ENCODE measurements at places on chromosomes 4 and X. TPM values are rescaled to one million over a fixed set of nuclear protein-coding genes. Genes with fewer than 3 reads are reported as not detected.

The MAGEC2 gene
- not detected for total RNA-seq

The AFF2 gene
- total RNA-seq, result 0.27 TPM

The SEPTIN6 gene
- total RNA-seq, result 122 TPM

The ARAP2 gene
- total RNA-seq, result 49.9 TPM

The GDPD2 gene
- not detected for total RNA-seq

GRCh38 chr4:70586841-70587240, 5.2 kb upstream of the AMBN start:
- DNase-seq, result no peak
- no peak overlapping the region for H3K27ac ChIP-seq
- no peaks in the 10 kb centered on the region for H3K36me3 ChIP-seq
- H3K4me3 ChIP-seq, result no peak overlapping the region
- no peaks in the 10 kb centered on the region for H3K27me3 ChIP-seq
- no peaks in the 10 kb centered on the region for H3K4me1 ChIP-seq

The KDM6A gene
- 21.5 TPM for total RNA-seq

The TLL1 gene
- total RNA-seq, result not detected

DNA sequence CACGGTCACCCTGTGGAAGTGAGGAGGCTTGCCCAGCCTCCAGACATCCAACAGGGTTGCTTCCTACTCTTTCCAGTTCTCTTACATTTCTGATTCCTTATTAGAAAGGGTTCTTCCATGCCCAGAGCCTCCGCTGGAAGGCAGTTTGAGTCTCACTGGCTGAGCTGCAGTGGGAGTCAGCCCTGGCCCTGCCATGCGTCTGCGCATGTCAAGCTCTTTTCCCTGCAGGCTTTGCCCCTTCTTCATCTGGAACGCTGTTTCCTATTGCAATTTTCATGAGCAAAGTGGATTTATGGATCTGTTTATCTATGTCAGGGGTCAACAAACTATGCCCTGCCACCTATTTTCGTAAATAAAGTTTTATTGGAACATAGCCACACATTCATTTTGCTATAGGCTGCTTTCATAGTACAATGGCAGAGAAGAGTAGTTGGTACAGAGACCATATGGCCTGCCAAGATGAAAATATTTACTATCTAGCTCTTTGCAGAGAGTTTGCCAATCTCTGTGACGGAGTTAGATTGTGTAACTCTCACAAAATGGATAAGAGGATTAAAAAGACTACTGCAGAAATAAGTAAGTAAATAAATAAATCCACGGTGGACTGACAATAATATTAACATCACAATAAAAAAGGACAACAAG, 3.9 kb upstream of the CHRNA9 start:
- no peaks in the 10 kb centered on the region for H3K4me1 ChIP-seq
- no peak overlapping the region for H3K4me3 ChIP-seq
- no peak for DNase-seq
- no peaks in the 10 kb centered on the region for H3K36me3 ChIP-seq

GRCh38 chrX:132676561-132677186, 187.8 kb upstream of the MBNL3 start:
- no peak overlapping the region for H3K4me3 ChIP-seq
- no peak for DNase-seq
- H3K4me1 ChIP-seq, result no peaks in the 10 kb centered on the region
- no peak overlapping the region for H3K27ac ChIP-seq
- H3K36me3 ChIP-seq, result no peaks in the 10 kb centered on the region

DNA sequence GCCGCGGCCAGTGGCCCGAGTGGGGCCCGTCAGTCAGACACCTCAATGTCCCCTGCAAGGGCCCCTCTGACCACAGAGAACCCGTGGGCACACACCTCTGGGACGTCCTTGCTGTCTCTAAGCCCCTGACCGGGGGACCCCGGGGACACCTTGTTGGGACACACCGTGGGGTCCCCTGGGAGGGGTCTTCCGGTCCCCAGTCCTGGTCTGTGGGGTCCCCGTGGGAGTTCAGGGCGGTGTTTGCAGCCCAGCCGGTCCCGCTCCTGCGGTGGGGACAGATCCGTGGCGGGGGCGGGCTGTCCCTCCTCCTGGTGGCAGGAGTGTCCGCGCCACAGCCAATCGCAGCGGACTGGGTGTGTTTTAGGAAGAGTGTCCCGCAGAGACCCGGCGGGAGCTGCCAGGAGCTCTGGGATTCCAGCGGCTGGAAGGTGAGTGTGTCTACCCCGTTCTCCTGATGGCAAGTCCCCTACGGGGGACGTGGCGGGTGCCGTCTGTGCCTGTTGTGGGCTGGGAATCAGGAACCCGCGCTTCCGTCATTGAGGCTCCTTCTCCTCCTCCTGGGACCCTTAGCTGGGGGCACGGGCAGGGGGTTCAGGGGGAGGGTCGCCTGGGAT, 5.1 kb upstream of the PLCXD1 start:
- peak overlapping the region; percentile 66 for H3K4me3 ChIP-seq
- no peaks in the 10 kb centered on the region for H3K27me3 ChIP-seq
- peak overlapping the region; percentile 65 for H3K27ac ChIP-seq
- DNase-seq, result peak; percentile 59

DNA sequence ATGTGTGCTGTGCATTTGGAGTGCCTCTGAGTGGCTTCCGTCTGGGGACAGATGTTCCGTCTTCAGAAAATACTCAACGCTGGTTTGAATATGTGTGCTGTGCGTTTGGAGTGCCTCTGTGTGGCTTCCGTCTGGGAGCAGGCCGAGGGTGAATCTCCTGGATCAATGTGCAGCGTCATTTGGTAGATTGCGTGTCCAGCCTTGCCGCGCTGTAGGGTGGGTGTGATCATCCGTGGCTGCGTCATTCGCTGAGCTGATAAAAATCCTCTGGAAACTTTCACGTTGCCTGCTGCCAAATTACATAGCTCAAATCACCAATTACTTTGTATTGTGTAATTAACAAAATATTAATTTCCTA, 12.1 kb downstream of the UVSSA start:
- DNase-seq, result no peak
- no peak overlapping the region for H3K4me3 ChIP-seq
- H3K4me1 ChIP-seq, result no peaks in the 10 kb centered on the region
- H3K36me3 ChIP-seq, result no peaks in the 10 kb centered on the region
- H3K27ac ChIP-seq, result no peak overlapping the region

The DDIT4L gene
- not detected for total RNA-seq

The NDST4 gene
- total RNA-seq, result not detected

GRCh38 chrX:43706786-43707370, 50.8 kb downstream of the MAOA start:
- H3K4me1 ChIP-seq, result no peaks in the 10 kb centered on the region
- no peak overlapping the region for H3K4me3 ChIP-seq

GRCh38 chr4:132564920-132565319, 584.2 kb upstream of the PCDH10 start:
- no peaks in the 10 kb centered on the region for H3K27me3 ChIP-seq
- no peak overlapping the region for H3K27ac ChIP-seq
- H3K4me3 ChIP-seq, result no peak overlapping the region
- no peaks in the 10 kb centered on the region for H3K4me1 ChIP-seq
- DNase-seq, result no peak

DNA sequence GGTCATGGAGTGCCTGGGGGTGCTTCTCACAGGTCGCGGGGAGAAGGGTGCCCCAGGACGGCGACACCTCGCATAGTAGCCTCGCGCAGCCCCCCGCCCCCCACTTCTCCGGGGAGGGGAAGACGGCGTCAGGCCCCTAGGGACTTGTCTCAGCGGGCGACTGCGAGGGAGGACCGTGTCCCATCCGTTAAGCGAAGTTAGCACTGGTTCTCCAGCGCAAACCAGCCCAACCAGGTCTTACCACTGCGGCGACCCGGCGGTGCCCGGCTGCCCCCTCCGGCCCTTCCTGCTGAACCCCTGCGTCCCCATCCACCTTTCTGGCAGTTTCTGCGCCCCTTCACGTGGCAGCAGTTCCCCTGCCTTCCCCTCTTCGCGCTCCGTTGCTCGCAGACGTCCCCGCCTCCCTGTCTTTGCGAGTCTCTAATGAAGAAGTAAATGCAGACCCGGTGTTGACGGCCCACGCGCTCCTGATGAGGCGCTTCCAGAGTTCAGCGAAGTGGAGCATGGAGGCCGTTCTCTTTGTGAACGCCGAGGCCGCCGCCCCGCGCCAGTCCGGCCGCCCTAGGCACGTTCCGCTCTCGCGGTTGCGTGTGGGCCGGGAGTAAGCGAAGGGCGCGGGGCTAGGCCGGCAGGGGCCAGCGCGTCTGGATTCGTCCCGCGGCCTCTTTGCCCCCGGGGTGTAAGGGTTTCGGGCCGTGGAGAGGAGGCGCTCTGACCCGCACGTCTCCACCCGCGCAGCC, 3.0 kb downstream of the SLIT2 start:
- no peaks in the 10 kb centered on the region for H3K4me1 ChIP-seq
- H3K36me3 ChIP-seq, result no peaks in the 10 kb centered on the region
- H3K27me3 ChIP-seq, result peaks cover 4% of the 10 kb centered on the region
- no peak for DNase-seq
- no peak overlapping the region for H3K27ac ChIP-seq

GRCh38 chr4:119785963-119786362, 157.4 kb upstream of the PDE5A start:
- no peaks in the 10 kb centered on the region for H3K4me1 ChIP-seq
- no peaks in the 10 kb centered on the region for H3K36me3 ChIP-seq
- DNase-seq, result no peak
- no peak overlapping the region for H3K27ac ChIP-seq

DNA sequence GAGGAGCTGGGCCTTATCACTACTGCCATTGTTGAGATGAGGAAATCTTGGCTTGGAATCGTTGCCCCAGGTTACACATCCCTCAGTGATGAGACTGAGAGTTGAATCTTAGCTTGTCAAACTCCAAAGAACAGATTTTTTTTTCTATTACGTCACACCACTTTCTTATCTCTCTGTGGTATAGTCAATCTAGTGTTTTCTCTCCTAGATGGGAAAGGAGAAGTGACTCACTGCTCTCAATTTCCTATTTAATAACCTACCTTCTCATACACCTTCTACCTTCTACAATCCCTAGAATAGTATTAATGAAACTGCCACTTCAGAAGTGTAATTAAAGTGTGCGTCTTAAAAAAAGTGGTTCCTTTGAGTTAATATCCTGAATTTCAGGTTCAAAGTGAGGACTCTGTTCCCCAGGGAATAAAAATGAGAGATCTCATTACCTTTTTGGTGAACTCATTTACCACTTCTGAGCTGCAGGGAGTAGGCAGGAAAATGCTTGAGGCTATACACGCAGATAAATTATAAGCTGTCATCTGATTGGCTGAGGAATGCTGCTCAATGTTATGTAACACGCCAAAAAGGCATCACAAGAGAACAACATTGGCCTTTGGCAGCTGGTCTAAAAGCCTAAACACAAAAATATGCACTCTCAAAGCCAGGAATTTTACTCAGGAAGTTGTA, 59.3 kb downstream of the MAD2L1 start:
- no peak overlapping the region for H3K4me3 ChIP-seq
- H3K27me3 ChIP-seq, result no peaks in the 10 kb centered on the region
- DNase-seq, result no peak
- H3K27ac ChIP-seq, result no peak overlapping the region
- H3K4me1 ChIP-seq, result no peaks in the 10 kb centered on the region

The BEND4 gene
- total RNA-seq, result 3.2 TPM

The GPR82 gene
- 0.89 TPM for total RNA-seq

DNA sequence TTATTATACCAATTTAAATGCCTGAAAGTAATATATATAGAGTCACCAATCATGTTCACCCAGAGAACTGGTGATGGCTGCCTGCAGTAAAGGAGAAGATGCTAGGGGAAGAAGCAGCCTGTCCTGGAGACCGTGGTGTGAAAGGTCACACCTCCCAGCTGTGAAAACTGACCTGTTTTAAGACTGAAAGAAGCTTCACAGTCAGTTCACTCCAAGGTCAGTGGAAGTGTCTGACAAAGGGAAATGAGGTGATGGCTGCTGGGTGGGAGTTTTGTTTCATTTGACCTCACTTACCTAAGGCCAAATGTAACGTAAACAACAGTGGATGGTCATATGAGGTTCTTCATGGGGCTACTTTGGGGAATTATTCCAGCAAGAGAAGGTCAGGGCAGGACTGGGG, 352.1 kb upstream of the GATB start:
- no peak overlapping the region for H3K27ac ChIP-seq
- no peaks in the 10 kb centered on the region for H3K36me3 ChIP-seq
- no peak overlapping the region for H3K4me3 ChIP-seq

The PARM1 gene
- not detected for total RNA-seq

The AKAP4 gene
- not detected for total RNA-seq

Data from CD8-positive, alpha-beta memory T cell (primary cell).